Stimulated activated CD4-positive, alpha-beta T cell treated with anti-CD3 and anti-CD28 coated beads, Interleukin-2, amount 100 ng/mL, for 48 hours (primary cell): ENCODE measurements at places on chromosomes 2 and 18.

DNA sequence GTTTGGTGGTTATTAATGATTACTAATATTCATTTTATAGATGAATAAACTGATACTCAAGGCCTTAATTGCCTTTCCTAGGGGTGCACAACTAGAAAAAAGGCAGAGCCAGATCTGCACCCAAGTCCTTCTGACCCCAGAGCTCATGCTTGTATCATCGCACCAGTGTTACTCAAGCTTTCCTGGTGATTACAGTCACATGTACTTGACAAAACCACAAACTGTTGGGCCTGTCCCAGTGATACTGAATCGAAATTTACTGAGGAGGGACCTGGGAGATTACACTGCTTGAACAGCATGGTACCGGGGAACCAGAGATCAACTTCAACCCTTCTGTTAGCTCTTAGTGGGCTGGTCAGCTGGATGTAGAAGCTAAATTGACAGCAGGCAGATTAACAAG is 33.7 kb downstream of the FASTKD2 start:
- DNase-seq, result no peak

DNA sequence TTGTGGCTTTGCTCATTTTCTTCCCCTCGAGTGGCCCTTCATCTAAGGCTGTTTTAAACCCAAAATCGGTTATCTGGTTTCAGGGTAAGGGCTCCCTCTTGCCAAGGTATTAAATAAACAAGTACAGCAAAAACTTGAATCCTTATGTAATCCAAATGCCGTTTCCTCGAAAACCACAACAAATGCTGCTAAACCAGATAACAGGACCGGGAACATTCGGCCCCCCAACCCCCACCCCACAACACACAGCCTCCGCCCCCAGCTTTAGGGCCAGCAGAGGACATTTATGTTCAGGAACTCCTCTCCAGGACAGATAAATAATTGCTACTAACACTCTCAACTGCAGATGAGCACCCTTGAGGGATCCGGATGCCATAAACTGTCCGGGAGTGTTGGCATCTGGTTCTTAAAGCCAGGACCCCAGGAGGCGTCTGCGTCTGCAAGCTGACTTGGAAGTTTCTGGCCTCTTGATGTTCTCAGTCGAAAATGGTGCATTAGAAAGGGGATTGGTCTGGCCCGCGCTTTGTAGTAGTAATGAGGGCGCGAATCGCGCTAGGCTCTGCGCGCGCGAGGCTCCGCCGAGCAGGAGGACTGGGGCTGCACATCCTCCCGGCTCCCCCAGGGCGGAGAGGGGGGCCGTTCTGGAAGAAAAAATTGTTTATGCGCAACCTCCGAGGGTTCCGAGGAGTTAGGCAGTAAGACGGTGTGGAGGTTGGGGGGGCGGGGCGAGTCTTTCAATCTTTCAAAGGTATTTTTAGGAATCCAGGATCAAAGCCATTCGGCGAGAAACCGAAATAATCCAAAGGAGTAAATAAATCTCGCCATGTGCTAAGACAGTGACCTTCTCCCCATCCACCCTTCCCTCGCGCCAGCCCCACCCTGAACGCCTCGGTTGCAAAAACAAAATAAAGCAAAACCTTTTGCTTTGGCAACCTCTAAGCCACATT is 3.9 kb upstream of the ID2 start:
- DNase-seq, result no peak

GRCh38 chr2:20537423-20538307 is 90.8 kb downstream of the RHOB start:
- DNase-seq, result no peak

- DNase-seq, result no peak
Measured at GRCh38 chr2:141654311-141654710, 476.5 kb downstream of the LRP1B start.

GRCh38 chr2:11533278-11534070 is at the start of gene GREB1:
Gene GREB1, plus strand, starts transcription at chr2:11534045. Its CDS starts 22,570 bp downstream, at chr2:11556615.
- DNase-seq, result no peak

GRCh38 chr2:3334392-3335345 is 42.9 kb downstream of the EIPR1 start:
- no peak for DNase-seq

DNA sequence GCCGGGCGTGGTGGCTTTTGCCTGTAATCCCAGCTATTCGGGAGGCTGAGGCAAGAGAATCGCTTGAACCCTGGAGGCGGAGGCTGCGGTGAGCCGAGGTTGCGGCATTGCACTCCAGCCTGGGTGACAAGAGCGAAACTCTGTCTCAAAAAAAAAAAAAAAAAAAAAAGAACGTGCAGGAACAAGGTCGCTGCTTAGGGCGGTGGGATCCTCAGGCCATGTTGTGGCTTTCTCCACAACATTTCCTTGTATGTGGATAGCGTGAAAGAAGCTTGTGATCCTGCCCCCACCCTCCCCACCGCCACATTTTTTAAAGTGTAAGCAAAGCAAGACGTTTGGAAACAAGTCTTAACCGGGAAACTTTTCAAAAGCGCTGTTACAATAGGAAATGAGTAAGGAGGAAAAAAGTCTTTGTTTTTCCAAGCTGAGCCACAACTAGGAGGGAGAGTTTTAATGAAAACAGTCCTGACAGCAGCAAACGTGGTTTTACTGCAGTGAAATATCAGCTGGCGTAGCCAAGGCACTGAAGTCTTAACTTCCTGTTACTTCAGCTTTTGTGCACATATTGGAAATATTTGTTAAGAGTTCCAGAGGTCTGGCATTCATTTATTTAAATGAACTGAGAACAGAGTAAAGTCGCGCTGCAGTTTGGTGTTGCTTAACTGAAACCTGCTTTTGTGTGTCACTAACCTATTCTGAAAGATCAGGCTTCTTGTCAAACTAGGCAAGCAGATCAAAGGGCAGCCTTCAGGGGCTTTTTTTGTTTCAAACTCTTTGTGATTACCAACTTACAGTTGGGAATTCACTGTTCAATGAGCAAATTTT is 3.8 kb downstream of the TGIF1 start:
- DNase-seq, result peak; percentile 33

- no peak for DNase-seq
Measured at GRCh38 chr2:25835906-25836305, 42.4 kb downstream of the ASXL2 start.

GRCh38 chr18:24272229-24272525 is 125.4 kb downstream of the OSBPL1A start:
- DNase-seq, result no peak
